Activated T-cell treated with anti-CD3 and anti-CD28 coated beads for 1 hour (primary cell): ENCODE measurements at places on chromosomes 6 and 20.

DNA sequence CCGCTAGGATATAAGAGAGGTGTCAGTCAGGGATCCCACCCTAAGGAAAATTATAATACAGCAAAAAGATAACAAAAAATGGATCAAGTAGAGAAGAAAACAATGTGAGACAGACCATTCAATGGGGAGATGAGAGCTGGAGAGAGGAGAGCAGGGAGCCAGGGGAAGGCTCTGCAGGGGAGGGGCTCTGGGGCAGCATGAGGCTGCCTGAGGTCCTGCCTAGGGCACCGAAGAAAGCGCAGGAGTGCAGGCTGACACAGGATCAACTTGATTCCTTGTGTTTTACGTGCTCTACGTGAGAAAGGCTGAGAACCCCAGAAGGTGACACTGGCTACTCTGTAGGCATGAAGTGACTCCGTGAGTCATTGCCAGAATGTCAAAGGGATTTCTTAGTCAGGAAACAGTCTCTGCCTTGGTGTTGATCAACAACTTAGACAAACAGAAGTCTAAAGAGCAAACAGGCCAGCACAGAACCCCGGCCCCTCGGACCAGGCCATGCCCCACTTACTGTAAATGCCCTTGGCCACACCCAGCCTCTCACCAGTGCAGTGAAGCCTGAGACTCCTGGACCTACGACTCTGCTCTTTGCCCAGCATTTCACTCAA is 290.1 kb upstream of the PRDM1 start:
- DNase-seq, result no peak

DNA sequence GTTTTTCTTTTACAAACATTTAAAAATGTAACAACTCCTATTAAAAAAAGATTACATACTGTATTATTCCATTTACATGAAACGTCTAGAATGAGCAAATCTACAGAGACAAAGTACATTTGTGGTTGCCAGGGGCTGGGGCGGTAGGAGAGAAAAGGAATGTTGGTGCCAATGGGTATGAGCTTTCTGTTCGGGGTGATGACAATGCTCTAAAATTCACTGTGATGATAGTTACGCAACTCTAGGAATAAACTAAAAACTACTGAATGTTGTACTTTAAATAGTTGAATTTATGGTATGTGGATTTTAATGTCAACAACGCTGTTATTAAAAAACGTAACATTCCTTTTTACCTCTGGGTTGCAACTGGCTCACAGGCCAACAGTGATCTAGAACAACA is 211.1 kb downstream of the GMDS start:
- DNase-seq, result no peak

GRCh38 chr6:127022302-127022701 is 96.2 kb upstream of the RSPO3 start:
- DNase-seq, result no peak

GRCh38 chr6:35522660-35523658 is 10.3 kb upstream of the TULP1 start:
- peak; percentile 73 for DNase-seq

DNA sequence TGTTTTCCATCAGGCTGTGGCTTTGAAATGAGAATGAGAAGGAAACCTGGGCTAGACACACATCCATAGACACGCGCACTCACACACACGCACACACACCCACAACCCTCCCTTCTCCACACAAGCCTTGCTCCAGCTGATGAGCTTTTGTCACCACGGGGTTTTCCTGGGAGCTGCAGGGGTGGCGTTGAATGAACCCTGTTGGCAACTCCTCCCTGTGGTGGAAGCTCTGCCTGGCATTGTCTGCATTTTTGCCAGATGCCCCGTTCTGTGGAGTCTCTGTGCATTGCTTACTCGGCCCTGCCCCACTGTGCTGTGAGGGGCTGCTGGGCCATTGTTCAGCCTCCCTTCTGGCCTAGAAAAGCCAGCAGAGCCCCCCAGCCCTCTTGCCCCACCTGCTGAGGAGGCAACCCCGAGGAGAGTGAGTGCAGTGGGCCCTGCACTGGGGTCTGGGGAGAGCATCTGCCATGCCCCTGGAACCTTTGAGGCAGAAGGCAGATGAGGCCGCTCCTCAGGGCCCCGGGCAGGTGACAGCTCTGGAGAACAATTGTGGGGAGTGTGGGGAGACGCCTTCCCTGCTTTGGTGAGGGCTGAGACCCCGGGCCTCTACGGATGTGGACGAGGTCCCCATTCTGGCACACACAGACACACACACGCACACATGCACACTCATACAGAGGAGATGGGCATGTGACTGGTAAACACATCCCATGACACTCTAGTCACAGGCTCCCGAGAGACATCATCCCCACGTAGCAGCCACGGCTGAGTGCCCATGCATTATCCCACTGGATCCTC is 9.9 kb downstream of the ADIG start:
- no peak for DNase-seq

DNA sequence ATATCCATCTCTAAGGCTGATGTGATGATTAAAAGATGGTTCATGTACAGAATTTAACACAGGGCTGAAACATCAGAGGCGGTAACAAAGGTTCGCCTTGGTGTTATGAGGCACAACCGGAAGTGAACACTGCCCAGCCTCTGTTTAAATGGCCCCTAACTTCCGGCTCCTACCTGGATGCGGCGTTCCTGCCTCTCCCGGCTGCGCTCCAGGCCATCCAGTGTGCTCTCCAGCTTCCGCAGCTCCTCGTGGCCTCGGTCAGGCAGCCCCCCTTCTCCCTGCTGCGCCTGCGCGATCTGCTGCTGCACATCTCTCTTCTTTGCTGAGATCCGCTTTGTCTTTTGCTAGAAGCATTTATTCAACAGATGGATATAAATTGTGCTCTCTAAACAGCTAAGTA is 195.3 kb downstream of the SYNE1 start:
- DNase-seq, result no peak

GRCh38 chr6:122553697-122554096 is 56.5 kb upstream of the PKIB start:
- no peak for DNase-seq
